ENCODE measurements at places on chromosomes 7 and 10. TPM values are rescaled to one million over a fixed set of nuclear protein-coding genes. Genes with fewer than 3 reads are reported as not detected.

BCCIP gene
- 22.0 TPM for total RNA-seq

RAPGEF5 gene
- total RNA-seq: 63.3 TPM

IKZF1 gene
- 32.1 TPM for total RNA-seq

HOXA2 gene
- 5.4 TPM for total RNA-seq

AGR2 gene
- total RNA-seq: not detected

TRIM73 gene
- total RNA-seq: 5.9 TPM

CLDN3 gene
- total RNA-seq: not detected

ZNF33B gene
- 6.6 TPM for total RNA-seq

TBX20 gene
- total RNA-seq: not detected

SLC13A1 gene
- not detected for total RNA-seq

DNA sequence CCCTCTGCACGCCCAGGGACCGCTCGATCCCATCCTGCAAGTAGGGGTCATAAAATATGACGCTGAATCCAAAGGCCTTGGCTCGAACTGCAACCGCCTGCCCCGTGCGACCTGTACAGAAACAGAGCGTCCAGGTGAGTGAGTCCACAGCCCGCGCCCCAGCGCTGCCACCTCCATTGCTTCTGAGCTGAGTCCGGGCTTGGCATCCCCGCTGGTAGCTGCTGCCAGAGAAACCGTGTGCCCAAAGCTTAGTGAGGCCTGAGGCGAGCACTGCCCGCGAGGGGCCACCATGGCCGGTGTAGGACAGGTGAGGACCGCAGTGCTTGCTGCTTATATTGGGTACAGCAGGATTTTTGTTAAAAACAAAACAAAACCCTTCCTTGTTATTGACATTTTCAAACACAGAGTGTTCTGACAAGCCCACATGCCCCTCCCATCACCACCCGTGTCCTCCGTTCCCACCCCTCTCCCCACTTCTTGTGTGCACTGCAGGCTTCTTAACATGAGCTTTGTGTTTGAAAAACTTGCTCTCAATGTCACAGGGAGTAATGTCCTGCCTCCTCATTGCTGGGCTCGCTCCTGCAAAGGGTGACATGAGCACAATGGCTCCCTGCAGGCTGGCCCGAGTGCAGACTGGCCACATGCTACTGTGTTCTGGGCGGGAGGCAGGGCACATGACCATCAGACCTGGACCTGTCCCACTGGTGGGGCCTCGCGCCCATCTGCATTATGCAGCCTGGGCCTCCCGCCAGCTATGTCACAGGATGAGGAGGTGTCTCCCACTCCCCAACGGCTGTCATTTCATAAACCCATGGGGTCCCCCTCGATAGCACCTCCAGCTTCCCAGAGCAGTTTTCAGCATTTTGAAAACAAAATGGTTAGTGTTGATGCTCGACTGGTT is 52.9 kb downstream of the ZRANB1 start:
- no peak for DNase-seq
- no peaks in the 10 kb centered on the region for H3K4me1 ChIP-seq
- no peak overlapping the region for H3K27ac ChIP-seq
- no peak overlapping the region for H3K4me3 ChIP-seq
- H3K36me3 ChIP-seq: no peaks in the 10 kb centered on the region

- H3K36me3 ChIP-seq: no peaks in the 10 kb centered on the region
- no peaks in the 10 kb centered on the region for H3K27me3 ChIP-seq
- H3K27ac ChIP-seq: no peak overlapping the region
- H3K4me1 ChIP-seq: no peaks in the 10 kb centered on the region
- H3K4me3 ChIP-seq: no peak overlapping the region
Observed at GRCh38 chr7:131385039-131385605, 57.4 kb downstream of the MKLN1 start.

GRCh38 chr10:116353817-116354216 is 29.6 kb downstream of the CCDC172 start:
- no peak for DNase-seq
- H3K4me1 ChIP-seq: no peaks in the 10 kb centered on the region
- no peaks in the 10 kb centered on the region for H3K27me3 ChIP-seq
- no peaks in the 10 kb centered on the region for H3K36me3 ChIP-seq

GRCh38 chr7:151514461-151515275 is 5.0 kb downstream of the RHEB start:
- H3K27ac ChIP-seq: no peak overlapping the region
- no peak overlapping the region for H3K4me3 ChIP-seq
- DNase-seq: no peak
- H3K36me3 ChIP-seq: no peaks in the 10 kb centered on the region

DNA sequence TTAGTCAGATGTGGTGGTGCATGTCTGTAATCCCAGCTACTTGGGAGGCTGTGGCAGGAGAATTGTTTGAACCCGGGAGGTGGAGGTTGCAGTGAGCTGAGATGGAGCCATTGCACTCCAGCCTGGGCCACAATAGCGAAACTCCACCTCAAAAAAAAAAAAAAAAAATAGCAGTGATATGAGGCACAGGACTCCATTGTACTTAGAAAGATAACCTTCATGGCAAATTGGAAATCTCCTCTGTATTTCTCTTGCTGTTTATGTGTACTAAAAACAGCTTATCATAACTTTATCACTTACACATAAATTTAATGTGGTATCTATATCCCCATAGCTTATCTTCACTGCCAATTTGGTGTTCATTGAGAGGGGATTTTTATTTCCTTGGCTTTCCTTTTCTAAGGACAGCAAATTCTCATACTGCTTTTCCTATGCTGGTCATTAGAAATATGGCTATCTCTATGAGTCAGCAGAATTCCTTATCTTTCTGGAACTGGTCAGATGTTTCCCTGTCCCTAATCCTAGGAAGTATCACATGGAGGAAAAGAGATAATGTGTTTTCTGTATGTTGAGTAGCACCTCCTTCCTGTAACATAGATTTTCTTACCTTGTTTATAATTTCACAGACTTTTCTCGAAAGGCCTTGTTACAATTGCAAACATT is 40.6 kb upstream of the ZEB1 start:
- no peak overlapping the region for H3K4me3 ChIP-seq
- no peak overlapping the region for H3K27ac ChIP-seq
- no peak for DNase-seq

- DNase-seq: no peak
- peak overlapping the region; percentile 22 for H3K4me3 ChIP-seq
- no peaks in the 10 kb centered on the region for H3K27me3 ChIP-seq
- peak overlapping the region; percentile 40 for H3K27ac ChIP-seq
- H3K4me1 ChIP-seq: peaks cover 49% of the 10 kb centered on the region
- H3K36me3 ChIP-seq: no peaks in the 10 kb centered on the region
Observed at GRCh38 chr10:15253951-15254807, 85.7 kb upstream of the NMT2 start.

GRCh38 chr10:77679217-77679616 is 41.6 kb upstream of the KCNMA1 start:
- no peak for DNase-seq
- no peak overlapping the region for H3K4me3 ChIP-seq
- no peaks in the 10 kb centered on the region for H3K4me1 ChIP-seq
- no peaks in the 10 kb centered on the region for H3K36me3 ChIP-seq

- H3K4me3 ChIP-seq: no peak overlapping the region
- no peaks in the 10 kb centered on the region for H3K27me3 ChIP-seq
- no peak for DNase-seq
- peaks cover 16% of the 10 kb centered on the region for H3K4me1 ChIP-seq
- peak overlapping the region; percentile 47 for H3K27ac ChIP-seq
Observed at GRCh38 chr7:32506266-32507054, 11.2 kb downstream of the AVL9 start.

GRCh38 chr7:28346676-28347363 is 65.5 kb upstream of the CREB5 start:
- H3K4me3 ChIP-seq: no peak overlapping the region
- no peak overlapping the region for H3K27ac ChIP-seq
- H3K27me3 ChIP-seq: no peaks in the 10 kb centered on the region

GRCh38 chr7:71133232-71133622 is 1.3 kb downstream of the GALNT17 start:
- H3K36me3 ChIP-seq: no peaks in the 10 kb centered on the region
- no peak for DNase-seq
- H3K4me3 ChIP-seq: peak overlapping the region; percentile 52
- peak overlapping the region; percentile 80 for H3K27ac ChIP-seq

- no peaks in the 10 kb centered on the region for H3K36me3 ChIP-seq
- no peak for DNase-seq
- no peak overlapping the region for H3K27ac ChIP-seq
- no peaks in the 10 kb centered on the region for H3K4me1 ChIP-seq
Observed at GRCh38 chr7:139384611-139385010, 24.9 kb downstream of the LUC7L2 start.

DNA sequence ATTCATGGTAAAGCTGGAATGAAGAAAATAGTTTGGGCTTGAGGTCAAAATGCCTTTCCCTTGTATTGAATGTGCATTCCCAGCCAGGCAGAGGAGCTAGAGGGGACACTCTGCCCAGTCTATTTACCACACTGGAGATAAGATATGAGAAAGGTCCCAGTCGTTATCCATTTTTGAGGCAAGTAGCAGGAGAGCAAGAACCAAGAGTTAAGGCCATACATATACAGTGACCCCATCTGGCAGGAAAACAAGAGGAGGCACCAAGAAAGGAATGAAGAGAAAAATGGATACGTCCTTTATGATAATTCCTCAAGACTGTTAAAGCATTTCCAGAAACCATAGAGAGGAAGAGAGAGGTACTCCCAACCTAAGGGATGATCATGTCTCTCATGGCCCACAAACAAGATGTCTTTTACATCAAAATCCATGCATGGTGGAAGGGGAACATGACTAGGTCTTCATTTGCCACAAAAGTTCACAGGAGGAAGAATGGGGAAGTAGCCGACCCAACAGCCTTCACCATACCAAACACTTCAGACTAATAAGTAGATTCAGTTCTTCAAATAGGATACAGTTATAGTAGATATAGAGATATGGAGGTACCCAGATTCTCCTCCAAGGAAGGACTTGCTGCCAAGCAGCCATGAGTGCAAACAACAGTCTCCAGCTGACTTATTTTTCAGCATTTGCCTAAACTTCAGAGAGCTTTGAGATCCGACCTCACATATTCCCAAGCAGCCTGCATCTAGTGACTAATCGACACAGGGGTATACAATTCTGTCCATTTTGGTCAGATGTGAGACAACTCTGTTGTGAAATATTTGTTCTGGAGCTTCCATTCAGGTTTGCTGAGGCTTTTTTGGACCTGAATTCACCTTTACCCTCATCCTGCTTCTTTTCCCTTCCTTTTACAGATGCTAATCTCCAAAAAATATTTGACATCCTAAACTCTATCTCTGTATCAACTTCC is 61.1 kb upstream of the CCDC71L start:
- no peaks in the 10 kb centered on the region for H3K4me1 ChIP-seq
- no peak for DNase-seq
- no peaks in the 10 kb centered on the region for H3K36me3 ChIP-seq

- peak overlapping the region; percentile 33 for H3K4me3 ChIP-seq
- peaks cover 10% of the 10 kb centered on the region for H3K4me1 ChIP-seq
- H3K27ac ChIP-seq: no peak overlapping the region
- H3K36me3 ChIP-seq: no peaks in the 10 kb centered on the region
- no peaks in the 10 kb centered on the region for H3K27me3 ChIP-seq
- peak; percentile 88 for DNase-seq
Observed at GRCh38 chr10:5944389-5945189, 32.8 kb downstream of the IL15RA start.

DNA sequence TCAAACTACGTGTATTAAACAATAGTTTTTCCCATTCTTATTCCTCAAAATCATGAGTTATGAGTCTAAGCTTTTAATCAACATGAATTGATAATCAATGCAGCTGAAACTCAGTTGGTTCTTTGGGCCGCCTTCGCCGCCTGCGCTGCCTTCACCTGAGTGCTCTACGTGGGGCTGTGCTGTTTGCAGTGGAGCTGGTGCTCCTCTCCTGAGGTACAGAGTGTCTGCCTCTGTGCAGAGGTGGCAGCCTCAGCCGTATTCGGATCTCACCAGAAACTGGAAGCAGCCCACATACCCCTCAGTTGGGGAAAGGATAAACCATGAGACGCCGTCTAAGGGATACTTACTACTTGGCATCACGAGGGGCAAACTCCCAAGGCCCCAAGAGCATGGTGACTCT is 15.5 kb downstream of the NOM1 start:
- H3K4me3 ChIP-seq: no peak overlapping the region
- H3K27me3 ChIP-seq: no peaks in the 10 kb centered on the region
- no peaks in the 10 kb centered on the region for H3K4me1 ChIP-seq
- DNase-seq: no peak
- peaks cover 100% of the 10 kb centered on the region for H3K36me3 ChIP-seq

GRCh38 chr7:22782616-22783232 is 39.9 kb downstream of the TOMM7 start:
- no peak overlapping the region for H3K4me3 ChIP-seq
- H3K36me3 ChIP-seq: no peaks in the 10 kb centered on the region
- no peak overlapping the region for H3K27ac ChIP-seq
- H3K27me3 ChIP-seq: no peaks in the 10 kb centered on the region

GRCh38 chr7:28989211-28989980 is 31.3 kb upstream of the TRIL start:
- no peaks in the 10 kb centered on the region for H3K4me1 ChIP-seq
- H3K27me3 ChIP-seq: no peaks in the 10 kb centered on the region
- DNase-seq: no peak
- H3K27ac ChIP-seq: peak overlapping the region; percentile 13
- H3K36me3 ChIP-seq: no peaks in the 10 kb centered on the region
- no peak overlapping the region for H3K4me3 ChIP-seq

DNA sequence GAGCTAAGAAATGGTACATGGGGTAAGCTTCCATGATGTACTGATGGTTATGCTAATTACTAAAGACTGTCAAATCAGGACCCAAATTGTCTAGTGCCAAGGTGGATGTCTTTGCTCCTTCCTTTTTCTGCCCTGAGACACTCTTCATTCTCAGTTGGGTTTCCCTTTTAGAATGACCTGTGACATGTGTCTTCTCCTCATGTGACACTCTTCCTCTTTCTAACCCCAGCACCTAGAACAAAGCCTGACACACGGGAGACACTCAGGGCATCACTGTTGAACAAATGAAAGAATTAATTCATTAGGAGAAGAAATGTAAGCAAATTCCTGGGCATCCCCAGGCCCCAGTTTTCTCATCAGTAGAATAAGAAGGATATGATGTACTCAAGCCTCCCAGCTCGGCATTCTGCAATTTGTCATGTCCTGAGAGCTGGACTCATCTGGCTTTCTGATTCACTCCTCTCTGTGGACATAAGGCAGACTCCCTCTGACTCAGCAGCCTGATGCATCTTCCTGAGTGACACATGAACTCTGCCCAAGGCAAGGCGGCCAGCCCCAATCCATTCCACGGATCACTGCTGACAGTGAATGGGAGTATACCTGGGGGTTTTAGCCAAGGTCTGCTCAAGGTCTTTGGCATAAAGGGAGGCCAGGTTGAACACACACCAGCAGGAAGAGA is 473.8 kb downstream of the KCNMA1 start:
- no peaks in the 10 kb centered on the region for H3K27me3 ChIP-seq
- no peak for DNase-seq
- H3K36me3 ChIP-seq: no peaks in the 10 kb centered on the region
- H3K27ac ChIP-seq: no peak overlapping the region

GRCh38 chr7:17131983-17132655 is 166.3 kb upstream of the AHR start:
- H3K36me3 ChIP-seq: no peaks in the 10 kb centered on the region
- no peak for DNase-seq
- no peak overlapping the region for H3K27ac ChIP-seq
- no peak overlapping the region for H3K4me3 ChIP-seq

All from tibial nerve (tissue), 4 donors.